Activated T-cell treated with anti-CD3 and anti-CD28 coated beads, Interleukin-2, amount 50 U/mL, for 4 hours (primary cell): ENCODE measurements at places on chromosomes 1 and 21.
A peak's percentile ranks its signal among the peaks of the same experiment; 100 is the strongest.

DNA sequence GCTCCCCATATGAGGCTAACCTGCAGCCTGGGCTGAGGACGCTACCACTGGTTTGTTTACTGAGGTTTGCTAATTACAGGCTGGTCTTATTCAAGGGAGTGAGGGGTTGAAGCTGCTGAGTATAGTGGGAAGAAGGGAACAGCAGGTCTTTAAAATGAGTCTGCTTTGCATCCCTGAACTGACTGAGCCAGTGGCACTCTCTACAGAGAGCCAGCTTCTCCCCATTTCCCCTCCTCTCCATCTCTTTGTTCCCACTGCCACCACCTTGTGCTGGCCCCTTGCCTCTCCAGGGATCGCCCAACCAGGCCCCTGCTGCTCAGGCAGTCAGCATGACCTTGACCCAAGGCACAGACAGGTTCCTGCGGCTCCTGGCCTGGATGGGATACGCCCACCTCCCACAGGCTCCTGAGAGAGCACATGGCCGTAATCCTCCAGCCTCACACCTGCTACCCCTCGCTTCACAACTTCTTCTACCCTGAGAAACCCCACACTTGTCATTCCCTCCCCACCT, 45.0 kb downstream of the IER5 start:
- DNase-seq, result no peak

- DNase-seq, result no peak
These were observed 21.9 kb downstream of the RAB3B start for GRCh38 chr1:51968632-51969031.

DNA sequence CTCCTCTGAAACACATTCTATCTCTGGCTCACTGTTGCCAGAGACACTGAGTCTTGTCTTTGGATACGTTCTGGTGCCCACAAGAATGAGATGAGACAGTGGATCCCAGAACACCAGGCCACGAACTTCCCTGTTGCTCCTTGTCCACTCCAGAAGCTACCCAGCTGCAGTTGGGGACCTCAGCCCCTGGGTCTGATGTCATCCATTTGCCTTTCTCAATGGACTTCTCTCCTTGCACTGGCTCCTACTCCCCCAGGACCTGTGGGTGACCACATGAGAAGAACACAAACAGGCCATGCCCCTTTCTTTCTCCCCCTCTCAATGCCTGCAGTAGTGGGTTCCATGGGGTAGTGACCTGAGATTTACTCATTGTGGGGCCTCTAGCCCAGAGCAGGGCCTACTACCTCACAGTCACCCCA, 5.9 kb downstream of the NBPF1 start:
- DNase-seq, result peak; percentile 10

GRCh38 chr1:237384213-237384612, 342.2 kb downstream of the RYR2 start:
- DNase-seq, result no peak

DNA sequence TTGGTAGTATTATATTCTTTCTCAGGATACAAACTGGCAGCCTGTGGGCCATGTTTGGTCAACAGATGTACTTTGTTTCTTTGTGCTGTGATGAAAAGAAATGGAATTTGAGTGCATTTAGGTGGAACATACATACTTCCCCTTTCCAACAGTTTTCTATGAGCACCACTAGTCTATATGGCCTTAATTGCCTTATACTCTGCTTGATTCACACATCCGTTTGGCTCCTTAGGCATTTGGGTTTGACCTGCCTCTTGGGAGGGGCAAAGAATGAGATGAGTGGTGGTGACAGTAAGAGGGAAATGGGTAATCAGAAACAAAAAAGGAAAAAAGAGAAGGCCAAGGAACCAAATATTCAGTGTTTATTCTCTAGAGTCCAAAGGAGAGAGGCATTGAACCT, 17.0 kb downstream of the CFAP126 start:
- DNase-seq, result no peak

GRCh38 chr21:45333583-45334121, 46.0 kb upstream of the POFUT2 start:
- no peak for DNase-seq

GRCh38 chr1:98897479-98897878, 107.2 kb downstream of the PLPPR5 start:
- DNase-seq, result no peak
